Left forelimb (tissue), 1 donor: ENCODE measurements at places on chromosomes 11 and 22.

- DNase-seq, result no peak
These were observed 96.0 kb upstream of the ARHGAP20 start for GRCh38 chr11:110808248-110808647.

GRCh38 chr11:10301656-10302358 is 3.1 kb upstream of the ADM start:
- no peak for DNase-seq

DNA sequence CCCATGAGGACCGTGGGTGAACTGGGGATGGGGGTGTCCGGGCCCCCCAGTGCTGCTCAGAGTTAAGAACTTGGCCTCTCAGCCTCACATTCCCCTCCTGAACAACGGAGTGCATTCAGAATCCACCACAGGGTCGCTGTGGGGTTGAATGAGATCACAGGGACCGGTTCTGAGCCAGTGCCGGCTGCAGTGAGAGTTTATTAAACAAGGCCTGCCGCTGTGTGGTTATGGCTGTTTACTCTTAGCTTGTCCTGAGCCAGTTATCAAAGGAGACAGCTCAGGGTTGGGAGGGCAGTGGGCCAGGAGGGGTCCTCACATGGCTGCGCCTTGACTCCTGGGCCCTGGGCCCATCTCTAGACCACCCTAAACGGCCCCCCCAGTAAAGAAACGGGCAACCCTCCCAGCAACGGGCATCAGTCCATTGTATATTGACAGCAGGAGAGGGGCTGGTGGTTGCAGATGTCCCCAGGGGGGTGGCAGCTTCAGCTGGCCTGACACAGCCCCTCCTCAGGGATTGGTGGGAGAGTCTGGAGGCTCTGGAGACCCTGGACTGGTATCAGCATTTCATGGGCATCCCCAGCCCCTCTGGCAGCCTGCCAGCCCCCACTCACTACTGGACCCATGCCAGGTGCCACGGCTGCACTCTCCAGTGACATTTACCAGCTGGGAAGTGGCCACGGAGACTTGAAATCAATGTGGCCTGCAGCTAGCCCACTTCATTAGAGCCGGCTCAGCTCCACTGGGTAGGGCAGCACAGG is 15.1 kb upstream of the CABP7 start:
- no peak for DNase-seq

DNA sequence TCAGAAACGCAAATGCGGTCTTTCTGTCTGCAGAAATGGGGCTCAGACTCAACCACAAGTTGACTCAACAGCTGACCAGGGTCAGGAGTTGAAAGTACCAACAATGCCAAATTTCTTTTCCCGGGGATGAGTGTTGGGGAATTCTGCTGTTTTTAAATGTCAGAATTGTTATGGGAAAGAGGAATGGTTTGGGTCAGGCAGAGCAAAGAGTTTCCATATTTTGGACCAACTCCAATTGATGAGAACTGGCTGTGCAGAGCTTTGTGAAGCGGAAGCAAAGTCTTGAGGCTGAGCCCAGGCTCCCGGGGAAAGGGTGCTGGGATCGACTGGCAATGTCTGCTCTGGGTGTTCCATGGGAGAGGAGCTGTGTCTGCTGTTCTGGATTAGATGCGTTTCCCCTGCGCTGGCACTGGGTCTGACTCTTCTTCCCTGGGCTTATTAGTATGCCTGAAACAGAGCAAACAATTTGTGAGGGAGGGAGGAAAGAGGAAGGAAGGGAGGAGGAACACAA is 36.2 kb downstream of the TXN2 start:
- DNase-seq, result no peak

DNA sequence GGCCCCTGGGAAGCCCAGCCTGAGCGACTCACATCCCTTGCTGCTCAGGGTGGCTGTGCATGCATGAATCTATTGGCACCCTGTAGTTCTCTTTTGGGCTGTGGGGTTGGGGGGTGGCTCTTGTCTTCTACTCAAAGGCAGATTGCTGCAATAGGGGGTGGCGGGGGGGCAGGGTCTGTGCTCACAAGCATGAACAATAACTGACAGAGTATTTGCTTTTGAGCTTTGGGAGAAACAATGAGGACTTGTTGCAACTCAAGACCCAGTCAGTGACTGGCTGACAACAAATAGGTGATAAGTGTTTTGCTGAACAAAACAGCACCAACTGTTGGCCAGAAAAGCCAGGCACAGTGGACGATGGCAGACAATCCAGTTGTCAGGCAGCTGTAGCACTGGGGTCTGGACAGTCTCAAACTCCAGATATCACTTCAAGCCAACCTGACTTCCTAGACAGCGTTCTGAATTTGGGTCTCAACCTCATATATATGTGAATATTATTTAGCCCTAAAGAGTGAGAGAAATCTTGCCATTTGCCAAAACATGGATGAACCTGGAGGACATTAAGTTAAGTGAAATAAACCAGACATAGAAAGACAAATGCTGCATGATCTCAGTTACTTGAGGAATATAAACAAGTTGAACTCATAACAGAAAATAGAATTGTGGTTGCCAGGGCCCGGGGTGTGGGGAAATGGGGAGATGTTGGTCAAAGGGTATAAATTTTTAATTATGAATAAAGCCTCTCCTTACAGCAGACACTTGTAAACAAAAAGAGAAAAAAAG is 61.7 kb downstream of the ME3 start:
- no peak for DNase-seq

DNA sequence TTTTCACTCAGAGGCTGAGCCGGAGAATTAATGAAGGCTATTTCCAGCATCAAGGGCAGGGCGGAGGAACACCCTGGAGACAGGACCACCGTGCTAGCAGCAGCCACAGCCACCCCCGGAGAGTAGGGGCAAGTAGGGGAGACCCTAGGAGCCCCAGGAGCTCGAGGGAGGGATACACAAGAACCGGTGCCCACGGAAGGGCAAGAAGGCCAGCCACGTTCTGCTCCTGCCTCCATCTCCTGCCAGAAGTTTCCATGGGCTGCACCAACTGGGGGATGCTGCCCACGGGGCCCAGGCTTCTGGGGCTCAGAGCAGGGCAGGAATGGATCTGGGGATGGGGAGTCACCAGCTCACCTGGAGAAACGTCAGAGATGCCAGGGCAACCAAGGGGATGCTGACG is 626.8 kb downstream of the TBC1D22A start:
- no peak for DNase-seq

DNA sequence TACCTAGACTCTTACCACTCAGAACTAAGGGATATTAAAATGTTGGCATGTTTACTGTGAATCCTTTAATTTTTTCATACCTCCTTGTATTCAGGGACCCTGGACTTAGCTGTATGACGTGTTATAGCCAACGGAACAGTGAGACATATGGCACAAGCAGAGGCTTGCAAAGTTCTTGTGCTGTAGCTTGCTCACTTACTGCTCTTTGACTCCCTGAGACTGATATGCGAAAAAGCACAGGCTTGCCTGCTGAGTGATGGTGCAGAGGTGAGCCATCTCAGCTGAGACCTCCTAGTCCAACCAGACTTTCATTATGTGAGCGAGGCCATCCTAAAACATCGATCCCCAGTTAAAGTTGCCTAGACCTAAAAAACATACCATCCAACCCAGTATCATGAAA is 811.0 kb downstream of the METTL15 start:
- no peak for DNase-seq

- DNase-seq, result no peak
These were observed 47.8 kb downstream of the TEAD1 start for GRCh38 chr11:12721816-12722604.

- DNase-seq, result peak; percentile 34
These were observed 101.7 kb downstream of the SNX19 start for GRCh38 chr11:130814440-130815096.

- DNase-seq, result no peak
These were observed 334.6 kb downstream of the MN1 start for GRCh38 chr22:27466778-27467438.

DNA sequence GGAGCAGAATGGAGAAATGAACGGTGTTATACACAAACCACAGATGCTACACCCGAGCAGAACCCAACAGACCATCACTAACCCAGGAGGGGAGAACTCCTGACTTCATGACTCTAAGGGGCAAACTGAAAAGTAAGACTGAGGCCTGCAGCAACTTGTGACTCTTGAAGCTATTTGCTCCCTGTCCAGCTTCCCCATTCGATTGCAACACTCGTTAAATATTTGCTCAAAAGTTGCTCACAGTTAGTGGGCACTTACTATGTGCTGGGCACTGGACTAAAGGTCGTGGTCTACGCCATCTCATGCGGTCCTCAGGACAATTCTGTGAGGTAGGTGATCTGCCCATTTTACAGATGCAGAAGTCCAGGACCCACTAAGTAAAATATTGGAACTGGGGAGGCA is 9.5 kb upstream of the ADA2 start:
- DNase-seq, result no peak

GRCh38 chr11:120231963-120232362 is 8.0 kb upstream of the POU2F3 start:
- no peak for DNase-seq

GRCh38 chr11:122491509-122491908 is 164.0 kb upstream of the UBASH3B start:
- DNase-seq, result no peak

- peak; percentile 98 for DNase-seq
These were observed at the start of gene POLA2 for GRCh38 chr11:65261591-65262380. Gene POLA2 (plus strand): TSS chr11:65261962. CDS start chr11:65262293, 331 bp downstream.

- peak; percentile 52 for DNase-seq
These were observed 82.6 kb downstream of the ADAMTS15 start for GRCh38 chr11:130531061-130531460.

DNA sequence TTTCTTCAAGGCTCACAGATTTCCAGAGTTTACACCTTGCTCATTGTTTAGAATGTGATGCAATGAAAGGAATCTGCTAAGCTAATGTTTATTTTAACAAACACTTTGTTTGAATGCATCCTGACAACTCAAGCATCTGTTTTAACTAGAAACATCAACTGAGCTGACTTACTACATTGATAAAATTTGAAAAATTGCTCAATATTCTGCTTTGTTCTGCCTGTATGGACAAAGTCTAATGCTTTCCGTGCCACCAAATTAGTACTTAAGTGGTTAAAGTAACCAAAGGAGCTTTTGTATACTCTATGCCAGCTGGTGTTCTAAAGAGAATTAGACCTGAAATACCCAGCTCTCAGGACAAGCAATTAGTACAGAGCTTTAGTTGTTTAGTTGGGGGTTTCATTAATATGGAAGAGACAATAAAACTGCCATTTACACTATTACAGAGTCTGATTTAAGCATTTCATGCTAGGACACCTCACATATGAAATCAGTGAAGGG is 105.2 kb downstream of the MAML2 start:
- no peak for DNase-seq

DNA sequence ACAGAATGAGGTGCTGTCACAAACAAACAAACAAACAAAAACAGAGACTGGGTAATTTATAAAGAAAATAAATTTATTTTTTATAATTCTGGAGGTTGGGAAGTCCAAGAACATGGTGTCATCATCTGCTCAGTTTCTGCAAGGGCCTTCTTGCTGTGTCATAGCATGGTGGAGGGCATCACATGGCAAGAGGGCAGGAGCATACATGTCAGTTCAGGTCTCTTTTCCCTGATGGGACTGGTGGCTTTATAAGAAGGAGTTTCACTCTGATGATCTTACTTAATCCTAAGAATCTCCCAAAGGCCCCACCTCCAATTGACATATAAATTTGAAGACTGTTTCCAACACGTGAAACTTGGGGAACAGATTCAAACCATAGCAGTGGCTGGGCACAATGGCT is 135.7 kb downstream of the NECTIN1 start:
- no peak for DNase-seq

- no peak for DNase-seq
These were observed 13.7 kb downstream of the EHD1 start for GRCh38 chr11:64864473-64865285.

- no peak for DNase-seq
These were observed 2.5 kb downstream of the GNG3 start for GRCh38 chr11:62710001-62710345.

DNA sequence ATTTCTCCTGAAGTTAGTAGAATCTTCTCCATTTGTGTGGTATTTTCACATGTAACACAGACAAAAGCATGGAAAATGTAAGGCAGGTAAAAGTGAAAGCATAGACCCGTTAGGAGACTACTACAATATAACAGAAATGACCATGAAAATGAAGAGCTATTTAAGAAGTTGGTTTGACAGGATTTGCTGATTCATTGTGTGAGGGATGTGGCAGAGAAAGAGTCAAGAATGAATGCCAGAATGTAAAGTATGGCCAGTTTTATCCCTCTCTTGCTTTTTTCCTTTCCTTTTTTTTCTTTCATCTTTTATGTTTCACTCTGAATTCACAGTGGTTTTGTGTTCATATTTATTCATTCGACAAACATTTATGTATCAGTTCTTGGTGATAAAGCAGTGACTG is 115.9 kb downstream of the ARFGAP2 start:
- DNase-seq, result no peak

DNA sequence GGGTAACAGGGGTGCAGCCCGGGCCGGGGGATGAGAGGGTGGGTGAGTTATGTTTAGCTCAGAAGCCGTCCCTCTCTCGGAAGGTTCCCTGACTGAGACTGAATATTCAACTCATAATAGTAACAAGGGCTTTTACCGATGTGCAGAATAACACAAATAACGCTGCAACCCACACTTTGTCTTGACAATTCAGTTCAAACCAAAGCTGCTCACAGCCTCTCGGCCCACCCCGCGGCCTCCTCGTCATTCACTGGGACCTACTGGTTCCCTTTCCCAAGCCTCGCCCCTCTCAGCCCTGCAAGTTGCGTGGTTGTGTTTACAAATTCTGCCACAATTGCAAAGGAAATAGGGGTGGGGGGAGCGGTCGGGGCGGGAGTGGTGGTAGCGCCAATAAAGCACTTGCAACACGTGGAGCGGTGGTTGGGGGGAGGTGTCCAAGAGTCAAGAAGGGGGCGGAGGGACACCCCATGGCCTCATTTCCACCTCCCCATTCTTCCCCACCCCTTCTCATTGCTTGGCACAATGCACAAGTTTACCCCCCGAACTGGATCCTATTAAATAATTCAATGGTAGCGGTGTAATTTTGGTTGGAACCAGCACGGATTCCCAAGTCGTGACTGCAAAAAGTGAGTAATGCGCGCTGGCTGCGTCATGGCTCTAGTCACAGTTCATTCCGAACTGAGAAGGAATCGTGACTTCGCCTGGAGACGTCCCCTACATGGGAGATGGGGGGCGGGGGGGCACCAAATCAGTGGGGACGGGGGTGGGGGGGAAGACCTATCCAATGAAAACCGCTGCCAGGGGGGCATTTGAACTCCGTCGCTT is 102.0 kb upstream of the HSD17B12 start:
- no peak for DNase-seq

- no peak for DNase-seq
These were observed 242.6 kb upstream of the FAT3 start for GRCh38 chr11:91981995-91982394.

- DNase-seq, result no peak
These were observed 3.6 kb upstream of the INPP5J start for GRCh38 chr22:31119026-31119717.

GRCh38 chr11:121592708-121593107 is 139.9 kb upstream of the SORL1-AS1 start:
- DNase-seq, result no peak

- no peak for DNase-seq
These were observed 341.8 kb upstream of the CCDC179 start for GRCh38 chr11:23201936-23202522.
